ENCODE measurements at places on chromosomes 1 and 21.

DNA sequence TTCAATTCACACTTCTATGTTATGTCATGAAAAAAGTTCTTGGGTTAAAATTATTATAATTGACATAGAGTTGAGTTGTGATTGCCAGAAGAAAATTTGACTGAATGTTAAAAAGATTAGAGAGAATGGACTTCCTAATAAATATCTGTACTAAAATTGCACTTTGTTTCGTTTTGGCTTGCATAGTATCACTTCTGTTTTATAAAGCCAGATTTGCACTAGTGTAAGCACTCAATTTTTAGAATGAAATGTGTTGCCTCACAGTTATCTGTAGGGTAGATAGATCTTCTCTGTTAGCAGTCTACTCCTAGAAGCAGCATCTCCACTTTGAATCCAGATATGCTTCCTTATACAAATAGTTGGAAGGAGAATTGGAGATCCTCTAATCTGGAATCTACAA, 95.2 kb upstream of the MPC2 start:
- no peak for DNase-seq

DNA sequence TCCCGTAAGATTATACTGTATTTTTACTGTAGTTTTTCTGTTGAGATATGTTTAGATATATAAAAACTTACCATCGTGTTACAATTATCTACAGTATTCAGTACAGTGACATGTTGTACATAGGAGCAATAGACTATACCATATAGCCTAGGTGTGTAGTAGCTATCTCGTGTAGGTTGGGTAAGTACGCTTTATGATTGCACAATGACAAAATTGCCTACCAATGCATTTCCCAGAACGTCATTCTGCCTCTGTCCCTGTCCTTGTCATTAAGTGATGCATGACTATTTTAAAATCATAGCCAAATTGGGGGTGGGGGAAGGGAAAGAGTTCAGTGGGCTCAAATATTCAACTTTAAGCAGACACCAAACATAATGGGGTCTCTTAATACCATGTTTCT, 233.8 kb upstream of the TMEM51 start:
- DNase-seq: no peak

DNA sequence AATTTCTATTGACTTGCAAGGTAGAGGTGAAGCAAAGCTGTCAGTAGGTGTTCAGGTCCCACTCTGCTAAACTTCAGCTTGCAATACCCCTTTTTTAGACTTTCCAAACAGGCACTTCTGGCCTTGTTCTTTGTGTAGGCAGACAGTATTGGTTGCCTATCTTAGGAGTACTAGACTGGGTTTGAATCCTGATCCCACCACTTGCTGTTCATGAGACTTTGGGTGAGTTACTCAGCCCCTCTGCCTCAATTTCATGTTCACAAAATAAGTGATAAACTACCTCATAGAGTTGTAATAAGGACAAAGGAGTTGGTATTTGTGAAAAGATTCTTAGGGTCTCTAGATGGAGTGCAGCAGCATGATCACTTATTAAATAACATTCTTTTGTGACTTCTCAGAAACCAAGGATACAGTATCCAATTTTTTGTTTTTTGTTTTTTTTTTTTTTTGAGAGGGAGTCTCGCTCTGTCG, 5.2 kb downstream of the RCC1 start:
- DNase-seq: peak; percentile 24

DNA sequence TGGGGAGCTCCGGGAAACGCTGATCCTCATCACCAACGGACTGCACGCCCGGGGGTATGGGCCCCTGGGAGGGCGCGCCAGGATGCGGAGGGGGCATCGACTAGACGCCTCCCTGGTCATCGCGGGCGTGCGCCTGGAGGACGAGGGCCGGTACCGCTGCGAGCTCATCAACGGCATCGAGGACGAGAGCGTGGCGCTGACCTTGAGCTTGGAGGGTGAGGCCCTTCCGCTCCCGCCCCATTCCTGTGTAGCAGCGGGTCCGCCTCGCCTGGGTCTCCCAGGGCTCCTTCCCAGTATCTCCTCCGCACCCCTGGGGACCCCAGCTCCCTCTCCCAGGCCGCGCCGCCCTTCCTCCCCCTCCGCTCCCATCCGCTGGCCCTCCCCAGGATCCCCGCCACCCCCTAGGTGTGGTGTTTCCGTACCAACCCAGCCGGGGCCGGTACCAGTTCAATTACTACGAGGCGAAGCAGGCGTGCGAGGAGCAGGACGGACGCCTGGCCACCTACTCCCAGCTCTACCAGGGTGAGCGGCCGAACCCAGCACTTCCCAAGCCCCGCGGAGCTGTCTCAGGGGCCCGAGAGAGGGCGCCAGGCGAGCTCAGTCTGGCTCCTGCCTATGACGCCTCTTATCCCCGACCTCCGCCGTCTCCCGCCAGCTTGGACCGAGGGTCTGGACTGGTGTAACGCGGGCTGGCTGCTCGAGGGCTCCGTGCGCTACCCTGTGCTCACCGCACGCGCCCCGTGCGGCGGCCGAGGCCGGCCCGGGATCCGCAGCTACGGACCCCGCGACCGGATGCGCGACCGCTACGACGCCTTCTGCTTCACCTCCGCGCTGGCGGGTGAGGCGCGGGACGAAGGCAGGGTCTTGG, 5.0 kb downstream of the HAPLN2 start:
- no peak for DNase-seq

DNA sequence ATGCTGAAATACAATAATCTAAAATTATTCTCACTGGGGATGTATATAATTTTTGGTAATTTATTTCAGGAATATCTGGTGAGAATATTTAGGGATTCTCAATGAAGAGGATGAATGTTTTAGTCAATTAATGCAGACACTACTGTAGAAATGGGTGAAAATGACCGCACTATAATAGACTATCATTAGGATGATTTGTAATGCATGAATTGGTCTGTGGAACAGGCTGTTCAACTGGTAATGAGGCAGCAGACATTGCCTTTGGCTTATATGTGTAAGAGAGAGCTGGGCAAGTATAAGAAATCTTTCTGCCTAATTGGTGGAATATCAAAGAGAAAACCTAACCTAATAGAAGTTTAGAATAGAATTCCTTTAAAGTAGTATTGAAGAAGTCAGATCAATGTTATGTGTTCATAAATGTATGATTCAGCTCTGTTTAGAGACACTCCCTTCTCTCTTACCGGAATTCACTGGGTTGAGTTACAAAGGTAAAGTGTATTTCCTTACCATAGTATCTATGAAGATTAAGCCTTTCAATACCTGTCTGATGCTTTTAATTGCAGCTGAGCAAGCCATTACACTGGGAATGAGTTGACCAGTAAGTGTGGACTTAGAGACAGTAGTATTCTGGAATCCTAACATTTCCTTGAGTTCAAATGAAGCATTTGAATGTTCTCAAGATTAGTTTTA, 274.5 kb downstream of the S1PR1 start:
- no peak for DNase-seq

DNA sequence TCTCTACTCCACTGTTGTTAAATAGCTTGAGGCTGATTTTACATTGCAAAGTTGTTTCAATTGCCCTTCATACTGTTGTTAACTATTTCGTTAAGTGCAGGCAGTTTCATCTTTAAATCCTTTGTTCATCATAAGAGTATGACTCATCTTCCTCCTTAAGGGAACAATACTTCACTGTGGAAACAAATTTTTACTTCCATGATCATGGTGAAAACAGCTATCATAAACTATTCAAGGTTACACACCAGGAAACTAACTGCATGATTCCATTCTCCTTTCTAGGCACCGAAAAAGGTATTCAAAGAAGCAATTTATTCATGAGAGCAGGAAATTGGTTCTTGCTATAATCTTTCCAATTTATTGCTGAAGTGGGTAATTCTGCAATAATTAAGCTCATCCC, 593.2 kb downstream of the LRRIQ3 start:
- no peak for DNase-seq

DNA sequence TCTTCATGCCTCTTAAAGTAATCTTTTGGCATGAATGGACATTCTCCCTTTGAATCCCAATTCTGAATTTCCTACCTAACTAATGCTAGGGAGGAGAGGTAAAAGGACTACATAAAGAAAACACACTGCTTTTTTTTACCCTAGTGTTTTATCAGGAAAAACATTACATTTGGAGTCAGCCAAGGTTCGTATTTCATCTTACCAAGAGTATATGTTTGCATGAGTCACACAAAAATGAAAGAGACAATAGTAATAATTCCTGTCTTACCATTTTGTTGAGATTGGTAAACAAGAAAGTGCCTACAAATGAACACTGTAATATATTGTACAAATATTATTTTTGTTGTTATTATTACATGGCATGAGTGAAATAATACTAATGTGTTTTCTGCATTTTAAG, 112.9 kb upstream of the WARS2 start:
- no peak for DNase-seq

DNA sequence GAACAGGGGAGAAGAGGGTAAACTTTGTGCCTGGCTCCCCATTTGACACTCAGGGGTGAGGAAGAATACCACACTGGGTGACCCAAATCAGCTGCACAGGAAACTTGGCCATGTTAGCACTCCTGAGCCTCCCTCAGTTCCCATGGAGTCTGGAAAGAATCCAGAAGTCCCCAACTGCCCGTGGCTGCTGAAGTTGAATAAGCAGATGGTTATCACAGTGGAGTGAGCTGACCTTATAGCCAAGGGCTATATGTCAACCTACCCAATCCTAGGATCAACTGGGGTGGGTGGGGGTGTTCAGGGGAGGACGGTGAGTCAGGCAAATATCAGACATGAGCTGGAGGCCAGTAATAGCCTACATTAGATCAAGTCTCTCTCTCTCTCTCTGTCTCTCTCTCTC, 20.4 kb downstream of the KCNH1 start:
- no peak for DNase-seq
